Fibroblast of upper back skin (primary cell): ENCODE measurements at places on chromosomes 5 and 9.

DNA sequence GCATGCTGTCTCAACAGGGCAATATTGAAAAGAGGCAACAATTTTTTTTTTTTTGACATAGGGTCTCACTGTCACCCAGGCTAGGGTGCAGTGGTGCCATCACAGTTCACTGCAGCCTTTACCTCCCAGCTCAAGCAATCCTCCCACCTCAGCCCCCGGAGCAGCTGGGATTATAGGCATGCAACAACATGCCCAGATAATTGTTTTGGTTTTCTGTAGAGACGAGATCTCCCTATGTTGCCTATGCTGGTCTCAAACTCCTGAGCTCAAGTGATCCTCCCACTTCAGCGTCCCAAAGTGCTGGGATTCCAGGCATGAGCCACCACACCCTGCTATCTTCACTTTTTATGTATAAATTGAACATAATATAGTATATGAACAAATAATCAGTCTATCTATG, 47.6 kb downstream of the PRELID2 start:
- no peak for DNase-seq

GRCh38 chr9:112719241-112719691, 1.3 kb upstream of the INIP start:
- peak; percentile 63 for DNase-seq

- DNase-seq = peak; percentile 24
Measured at GRCh38 chr5:137705106-137705505, 30.8 kb downstream of the KLHL3 start.

DNA sequence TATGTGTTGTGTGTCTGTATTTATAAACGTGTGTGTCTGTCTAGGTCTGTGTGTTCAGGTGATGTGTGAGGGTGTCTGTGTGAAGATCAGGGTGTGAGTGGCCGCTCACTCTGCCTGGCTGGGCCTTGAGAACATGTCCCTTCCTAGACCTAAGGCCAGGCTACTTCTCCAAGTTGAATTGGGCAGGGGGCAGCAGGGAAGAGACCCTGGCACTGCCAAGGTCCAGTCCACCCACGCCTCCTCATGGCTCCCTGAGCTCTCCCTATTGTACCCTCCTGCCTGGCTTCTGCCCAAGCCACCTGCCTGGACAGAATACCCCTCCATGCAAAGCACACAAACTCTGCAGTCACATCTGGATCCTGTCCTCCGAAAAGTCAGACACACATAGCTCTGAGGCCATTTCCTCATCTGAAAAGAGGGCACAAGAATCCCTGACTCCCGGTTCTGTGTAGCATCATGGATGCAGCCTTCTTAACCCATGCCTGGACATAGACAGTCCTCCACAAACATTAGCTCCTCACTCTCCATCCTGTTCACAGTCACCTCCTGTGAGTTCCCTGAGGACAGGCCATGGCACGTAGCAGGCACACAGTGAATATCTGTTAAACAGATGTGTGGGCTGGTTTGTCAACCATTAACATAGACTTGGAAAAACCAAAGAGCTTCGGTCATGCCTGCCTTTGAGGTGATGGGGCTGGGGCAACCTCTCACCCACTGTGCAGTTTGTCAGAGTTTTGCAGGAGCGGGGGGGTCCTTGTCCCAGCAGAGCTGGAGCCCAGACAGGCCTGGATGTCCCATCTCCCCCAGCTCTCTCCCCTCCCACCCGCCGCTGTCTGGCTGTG, 167.8 kb upstream of the MVB12B start:
- DNase-seq = no peak

DNA sequence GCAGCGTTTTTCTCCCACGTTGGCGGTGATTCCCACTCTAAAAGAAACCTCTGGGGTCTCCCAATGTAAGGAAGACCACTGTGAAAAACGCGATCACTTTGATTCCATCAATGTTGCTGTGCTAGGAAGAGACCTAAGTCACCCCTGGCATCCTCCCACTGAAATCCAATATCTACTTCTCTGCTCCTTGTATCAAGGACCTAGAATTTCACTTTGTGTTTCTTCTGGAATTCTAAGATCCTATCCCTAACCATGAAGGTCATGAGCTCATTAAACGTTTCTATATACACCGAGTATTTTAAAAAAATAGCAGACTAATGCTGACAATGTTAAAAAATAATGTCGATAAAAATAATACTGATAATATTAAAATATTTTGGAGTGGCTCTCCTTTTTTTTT, 118.8 kb upstream of the MYO10 start:
- no peak for DNase-seq

- DNase-seq = no peak
Measured at GRCh38 chr9:119020730-119021333, 348.4 kb downstream of the BRINP1 start.

- DNase-seq = no peak
Measured at GRCh38 chr9:133892193-133892920, 99.8 kb downstream of the VAV2 start.

DNA sequence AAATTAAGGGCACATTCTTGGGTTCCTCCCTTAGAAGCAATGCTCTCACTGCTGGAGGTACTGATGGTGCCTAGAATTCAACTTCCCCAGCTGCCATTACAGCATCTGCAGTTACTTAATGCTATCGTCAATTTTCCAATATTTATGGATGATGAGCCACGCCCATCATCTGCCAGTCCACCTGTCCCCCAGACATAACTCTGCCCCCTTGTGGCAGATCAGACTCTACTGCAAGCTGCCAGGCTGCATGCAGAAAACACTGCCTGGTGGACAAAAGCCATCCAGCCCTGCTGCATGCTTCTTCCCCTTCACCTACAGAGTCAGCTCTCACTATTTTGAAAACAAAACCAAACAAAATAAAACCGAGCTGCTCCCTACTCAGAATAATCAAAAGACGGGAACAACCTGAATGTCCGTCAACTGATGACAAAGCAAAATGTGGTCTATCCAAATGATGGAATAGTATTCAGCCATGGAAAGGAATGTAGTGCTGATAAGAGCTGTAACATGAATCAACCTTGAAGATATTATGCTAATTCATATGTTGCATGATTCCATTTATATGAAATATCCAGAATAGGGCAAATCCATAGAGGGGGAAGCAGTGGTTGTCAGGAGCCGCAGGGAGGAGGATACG, 66.4 kb downstream of the RETREG1 start:
- DNase-seq = peak; percentile 43

DNA sequence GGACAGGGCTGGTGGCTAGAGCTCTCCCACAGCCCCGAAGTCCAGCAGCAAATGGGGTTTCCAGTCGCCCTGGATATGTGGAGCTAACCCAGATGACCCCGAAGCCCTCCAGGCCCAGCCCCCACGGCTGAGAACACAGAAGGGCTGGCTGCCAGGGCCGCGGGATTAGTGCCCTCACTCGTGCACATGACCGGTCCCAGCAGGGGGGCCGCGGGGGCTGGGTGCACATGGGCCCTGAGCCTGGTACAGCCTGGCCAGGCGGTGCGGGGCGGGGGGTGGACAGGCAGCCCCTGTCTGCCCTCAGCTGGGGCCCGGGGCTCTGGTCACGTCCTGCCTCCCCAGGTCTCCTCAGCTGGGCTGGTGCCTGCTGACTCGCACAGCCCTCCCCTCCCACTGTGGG, 5.9 kb downstream of the SSNA1 start:
- DNase-seq = no peak

- peak; percentile 89 for DNase-seq
Measured at GRCh38 chr9:90967145-90967538, 165.5 kb downstream of the SYK start.

GRCh38 chr9:37410969-37411785, 11.3 kb upstream of the GRHPR start:
- DNase-seq = no peak

DNA sequence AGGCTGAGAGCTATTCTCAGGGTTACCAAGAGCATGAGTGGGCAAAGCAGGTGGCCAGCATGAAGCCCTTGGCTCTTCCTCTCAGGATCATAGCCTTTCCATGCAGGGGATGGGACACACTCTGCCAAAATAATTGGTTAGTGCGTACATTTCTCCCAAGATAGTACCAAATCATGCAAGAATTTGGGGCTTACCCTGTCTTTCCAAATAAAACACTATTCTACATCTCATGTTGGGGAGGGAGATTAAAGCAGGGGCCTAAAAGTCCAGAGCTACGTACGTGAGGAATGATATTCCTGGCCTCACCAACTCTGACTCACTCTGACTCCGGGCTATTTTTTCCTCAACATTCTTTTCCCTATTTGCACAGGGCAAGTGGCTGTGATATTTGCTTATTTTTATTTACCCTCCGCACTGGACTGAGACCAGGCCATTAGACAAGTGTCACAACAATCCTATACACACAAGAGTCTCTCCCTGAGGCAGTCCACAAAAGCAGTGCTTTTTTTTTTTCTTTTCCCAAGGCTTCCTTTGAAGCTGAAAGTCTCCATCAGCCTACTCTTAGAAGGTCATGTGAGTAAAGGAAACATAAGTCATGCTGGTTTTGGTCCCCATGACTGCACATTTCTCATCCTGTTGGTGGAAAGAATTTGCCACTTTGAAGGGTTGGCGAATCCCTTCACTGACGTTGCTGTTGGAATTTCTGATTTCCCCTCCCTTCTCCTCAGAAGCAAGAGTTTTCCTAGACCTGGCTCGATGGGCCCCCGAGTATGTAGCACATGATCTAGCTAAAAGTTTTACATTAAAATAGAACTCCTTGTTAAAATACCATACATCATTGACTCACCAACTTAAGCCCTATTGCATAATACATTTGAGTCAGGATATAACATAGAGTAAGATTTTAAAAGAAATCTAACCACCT, 40.0 kb downstream of the TMEM252 start:
- peak; percentile 47 for DNase-seq

DNA sequence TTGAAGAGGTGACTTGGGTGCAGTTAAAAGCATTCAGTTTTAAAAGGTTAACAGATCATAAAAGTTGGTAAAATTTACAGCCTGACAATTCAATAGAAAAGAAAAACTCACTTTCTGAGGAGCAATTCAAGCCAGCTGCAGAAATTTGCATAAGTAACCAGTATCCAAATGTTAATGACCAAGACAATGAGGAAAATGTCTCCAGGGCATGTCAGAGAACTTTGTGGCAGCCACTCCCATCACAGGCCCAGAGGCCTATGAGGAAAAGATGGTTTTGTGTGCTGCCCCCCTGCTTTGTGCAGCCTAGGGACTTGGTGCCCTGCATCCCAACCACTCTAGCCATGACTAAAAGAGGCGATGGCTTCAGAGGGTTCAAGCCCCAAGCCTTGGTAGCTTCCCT, 1406.5 kb upstream of the ACO1 start:
- no peak for DNase-seq

- no peak for DNase-seq
Measured at GRCh38 chr9:126016579-126017290, 269.6 kb downstream of the PBX3 start.

DNA sequence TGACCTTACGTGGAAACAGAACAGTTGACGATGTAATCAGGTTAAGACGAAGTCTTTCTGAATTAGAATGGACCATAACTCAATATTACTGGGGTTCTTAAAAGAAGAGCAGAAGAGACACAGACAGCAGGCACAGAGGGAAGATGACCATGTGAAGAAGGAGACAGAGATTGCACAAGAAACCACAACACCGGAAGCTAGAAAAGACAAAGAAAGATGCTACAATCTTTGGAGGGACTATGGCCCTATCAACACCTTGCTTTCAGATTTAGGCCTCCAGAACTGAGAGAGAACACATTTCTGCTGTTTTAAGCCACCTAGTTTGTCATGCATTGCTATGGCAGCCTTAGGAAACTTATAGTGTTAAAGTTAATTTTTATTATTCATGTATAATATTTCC, 27.1 kb downstream of the CDH9 start:
- DNase-seq = no peak

GRCh38 chr5:905139-905642, 12.5 kb downstream of the TRIP13 start:
- DNase-seq = no peak

GRCh38 chr5:77558266-77558665, 66.2 kb upstream of the WDR41 start:
- no peak for DNase-seq

DNA sequence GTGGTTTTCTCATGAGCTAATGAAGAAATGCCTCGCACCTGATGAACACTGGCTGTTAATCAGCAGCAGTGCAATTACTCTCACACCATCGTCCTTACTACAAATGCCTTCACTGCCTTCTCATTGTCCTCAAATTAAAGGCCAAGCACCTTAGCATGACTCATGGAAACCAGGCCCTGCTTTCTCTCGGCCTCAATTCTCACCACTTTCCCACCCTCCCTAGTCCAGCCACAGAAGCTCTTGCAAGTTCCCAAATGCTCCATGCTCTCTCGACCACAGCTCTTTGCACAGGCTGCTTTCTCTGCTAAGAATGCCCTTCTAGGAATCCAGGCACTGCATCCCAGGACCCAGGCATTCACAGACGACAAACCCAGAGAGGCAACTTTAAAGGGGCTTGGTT, 94.6 kb upstream of the KLF4 start:
- DNase-seq = no peak

- peak; percentile 50 for DNase-seq
Measured at GRCh38 chr9:134378901-134379338, 52.7 kb downstream of the RXRA start.

GRCh38 chr9:122016744-122017143, 76.4 kb downstream of the TTLL11 start:
- no peak for DNase-seq

GRCh38 chr5:56343988-56344387, 110.9 kb upstream of the ANKRD55 start:
- no peak for DNase-seq

GRCh38 chr5:32810804-32811203, 99.7 kb downstream of the NPR3 start:
- DNase-seq = peak; percentile 99

- DNase-seq = no peak
Measured at GRCh38 chr5:133050521-133050920, 1.3 kb upstream of the HSPA4 start.

- DNase-seq = no peak
Measured at GRCh38 chr9:134211811-134212485, 47.6 kb upstream of the RNU6ATAC start.

DNA sequence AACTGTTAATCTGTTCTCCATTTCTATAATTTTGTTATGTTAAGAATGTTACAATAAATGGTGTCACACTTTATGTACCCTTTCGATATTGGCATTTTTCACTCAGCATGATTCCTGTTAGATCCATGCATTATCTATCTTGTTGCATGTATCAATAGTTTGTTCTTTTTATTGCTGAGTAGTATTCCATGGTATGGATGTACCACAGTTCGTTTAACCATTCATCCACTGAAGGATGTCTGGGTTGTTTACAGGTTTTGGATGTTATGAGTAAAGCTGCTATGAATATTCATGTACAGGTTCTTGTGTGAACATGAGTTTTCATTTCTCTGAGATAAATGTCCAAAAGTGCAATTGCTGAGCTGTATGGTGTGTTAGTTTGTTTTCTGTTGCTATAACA, 26.3 kb upstream of the CCDC112 start:
- DNase-seq = no peak

DNA sequence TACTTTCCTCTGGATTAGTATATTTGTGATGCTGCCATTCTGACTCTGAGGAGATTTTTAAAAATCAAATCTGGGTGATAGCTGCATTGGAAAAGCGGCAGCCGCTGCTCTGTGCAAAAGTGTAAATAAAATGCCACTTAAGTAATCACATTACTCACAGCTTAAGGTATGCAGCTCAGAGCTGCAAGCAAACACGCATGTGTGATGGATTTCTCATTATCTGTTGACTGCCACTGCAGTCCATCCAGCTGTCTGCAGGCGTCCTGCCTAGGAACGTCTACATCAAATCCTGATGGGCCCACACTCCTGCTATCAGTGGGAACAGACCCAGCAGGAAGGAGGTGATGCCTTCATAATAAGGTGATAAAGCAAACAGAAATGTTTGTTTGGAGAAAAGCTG, 216.9 kb downstream of the SPOCK1 start:
- no peak for DNase-seq
